ENCODE measurements at places on chromosomes 6 and 20.
A peak's percentile ranks its signal among the peaks of the same experiment; 100 is the strongest.

DNA sequence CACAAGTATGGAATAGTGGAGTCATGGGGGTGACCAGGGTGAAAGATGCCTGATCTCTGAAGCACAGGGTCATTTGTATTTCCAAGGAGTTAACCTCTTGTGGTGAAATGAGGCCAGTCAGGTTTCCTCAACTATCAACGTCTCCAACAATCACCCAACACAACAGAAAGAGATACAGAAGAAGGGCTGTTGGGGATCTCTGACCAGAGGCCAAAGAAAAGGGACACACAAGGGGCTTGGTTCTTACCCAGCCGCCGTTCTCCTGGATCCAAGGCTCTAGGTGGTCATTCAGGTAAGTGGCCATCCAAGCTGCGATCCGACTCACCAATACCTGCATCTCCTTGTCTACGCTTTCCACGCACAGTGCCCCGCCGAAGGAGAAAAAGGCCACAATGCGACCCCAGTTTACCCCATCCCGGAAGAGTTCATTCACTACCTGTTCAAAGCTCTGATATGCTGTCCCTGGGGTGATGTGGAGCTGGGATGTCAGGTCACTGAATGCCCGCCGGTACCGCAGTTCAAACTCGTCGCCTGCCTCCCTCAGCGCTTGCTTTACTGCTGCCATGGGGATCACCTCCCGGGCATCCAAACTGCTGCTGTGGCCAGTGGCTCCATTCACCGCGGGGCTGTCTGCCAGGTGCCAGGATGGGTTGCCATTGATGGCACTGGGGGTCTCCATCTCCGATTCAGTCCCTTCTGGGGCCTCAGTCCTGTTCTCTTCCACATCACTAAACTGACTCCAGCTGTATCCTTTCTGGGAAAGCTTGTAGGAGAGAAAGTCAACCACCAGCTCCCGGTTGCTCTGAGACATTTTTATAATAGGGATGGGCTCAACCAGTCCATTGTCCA, 1.0 kb downstream of the BCL2L1 start:
- DNase-seq: no peak

DNA sequence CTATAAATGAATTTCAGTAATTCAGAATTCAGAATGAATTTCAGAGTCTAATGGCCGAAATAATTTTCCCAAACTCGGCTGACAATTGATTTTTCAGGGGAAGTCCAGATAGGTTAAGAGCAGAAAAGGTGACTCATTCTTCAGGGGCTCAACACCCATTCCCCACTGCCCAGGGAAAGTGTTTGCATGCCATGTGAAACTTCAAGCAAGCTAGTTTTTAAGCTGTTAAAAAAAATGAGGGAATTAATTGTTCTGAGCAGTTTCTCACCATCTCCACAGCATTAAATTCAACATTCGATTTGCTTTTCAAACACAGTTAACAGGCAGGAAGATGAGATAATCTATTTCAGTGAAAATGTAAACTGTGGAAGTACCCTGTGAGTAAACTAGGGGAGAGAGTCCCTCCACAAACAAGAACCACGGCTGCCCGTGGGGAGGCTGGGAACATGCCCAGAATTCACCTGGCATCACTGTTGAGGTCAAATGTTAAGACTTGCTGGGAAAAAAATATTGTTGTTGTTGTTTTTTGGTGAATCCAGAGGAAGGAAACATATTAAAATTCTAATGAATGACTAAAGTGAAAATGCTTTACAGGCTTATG, 650.8 kb upstream of the AGPAT4 start:
- DNase-seq: no peak

GRCh38 chr20:59912609-59913008, 20.8 kb downstream of the SYCP2 start:
- peak; percentile 16 for DNase-seq

- DNase-seq: peak; percentile 83
These were observed 109.8 kb downstream of the HFE start for GRCh38 chr6:26196846-26197635.

- DNase-seq: no peak
These were observed 128.9 kb downstream of the SYNDIG1 start for GRCh38 chr20:24598346-24598745.

DNA sequence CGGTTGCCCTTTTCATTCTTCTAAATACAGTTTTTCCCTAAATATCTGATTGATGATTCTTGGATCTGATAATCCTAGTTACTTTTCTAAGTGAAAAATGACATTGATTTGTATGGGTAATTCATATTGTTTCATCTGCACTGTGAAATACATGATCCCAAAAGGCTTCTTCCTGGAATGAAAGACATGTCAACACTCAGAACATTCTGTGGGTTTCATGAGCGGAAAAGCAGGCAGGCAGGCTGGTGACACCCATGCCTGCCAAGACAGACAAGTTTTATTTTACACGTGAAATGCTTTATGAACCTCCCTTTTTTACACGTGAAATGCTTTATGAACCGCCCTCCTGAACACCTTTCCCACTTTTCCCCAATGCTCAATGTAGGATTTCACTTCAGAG, 105.0 kb downstream of the PRKN start:
- DNase-seq: no peak

- DNase-seq: no peak
These were observed 91.7 kb upstream of the MYL9 start for GRCh38 chr20:36449663-36450062.

DNA sequence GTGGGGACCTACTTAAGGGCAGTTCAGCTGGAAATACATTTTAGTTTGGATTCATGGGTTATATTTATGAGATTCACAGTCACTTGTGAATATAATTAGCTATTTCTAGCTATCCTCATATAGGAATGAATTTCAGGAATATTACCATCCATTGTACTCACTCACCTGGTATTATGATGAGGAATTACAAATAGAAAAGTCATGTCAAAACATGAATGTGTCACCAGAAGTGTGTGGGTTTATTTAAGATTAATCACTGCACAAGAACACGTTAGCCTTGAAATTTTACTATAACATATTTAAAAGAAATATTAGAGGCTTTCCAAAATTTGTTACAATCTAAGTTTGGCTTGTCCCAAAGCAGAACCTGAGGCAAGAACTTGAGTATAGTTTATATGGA, 510.5 kb downstream of the PHF3 start:
- no peak for DNase-seq

DNA sequence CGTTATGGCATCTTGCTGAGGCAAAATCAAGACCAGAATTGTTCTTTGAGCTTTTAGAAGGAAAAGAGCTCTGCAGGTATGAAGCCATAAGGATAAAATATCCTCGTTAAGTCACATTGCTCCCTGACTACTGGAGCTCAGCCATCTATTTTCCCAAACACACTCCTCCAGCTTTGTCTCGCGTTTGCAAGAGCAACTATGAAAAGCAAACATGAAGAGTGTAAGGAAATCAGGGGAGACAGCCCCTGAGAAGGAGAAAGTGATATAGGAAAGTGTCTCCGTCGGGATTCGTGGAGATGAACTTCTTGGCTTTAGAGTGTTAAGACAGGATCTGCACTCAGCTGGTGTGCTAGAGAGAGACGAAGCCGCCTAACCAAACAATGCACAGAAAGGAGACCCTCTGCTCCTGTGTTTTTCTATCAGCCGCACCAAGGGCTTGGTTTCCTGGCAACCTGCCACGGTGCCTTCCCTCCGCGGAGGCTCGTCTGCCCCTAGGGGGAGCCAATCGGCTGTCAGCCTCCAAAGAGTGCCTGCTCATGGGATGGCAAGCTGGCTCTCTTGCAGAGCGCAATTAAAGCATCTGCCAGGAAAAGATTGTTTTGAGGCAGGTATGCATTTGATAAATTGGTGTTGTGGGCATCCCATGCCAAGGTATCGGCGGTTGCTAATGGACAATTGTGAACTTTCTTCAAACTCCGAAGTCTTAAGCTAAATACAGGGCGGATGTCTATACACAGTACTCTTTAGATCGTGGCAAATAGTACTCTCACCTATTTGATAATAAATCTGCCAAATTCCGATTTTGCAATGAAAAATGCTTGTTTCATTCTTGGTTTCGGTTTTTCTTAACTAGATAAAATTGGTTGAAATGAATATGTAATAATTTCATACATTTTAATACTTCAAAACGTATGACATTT, 603.2 kb downstream of the RNF144B start:
- DNase-seq: no peak

DNA sequence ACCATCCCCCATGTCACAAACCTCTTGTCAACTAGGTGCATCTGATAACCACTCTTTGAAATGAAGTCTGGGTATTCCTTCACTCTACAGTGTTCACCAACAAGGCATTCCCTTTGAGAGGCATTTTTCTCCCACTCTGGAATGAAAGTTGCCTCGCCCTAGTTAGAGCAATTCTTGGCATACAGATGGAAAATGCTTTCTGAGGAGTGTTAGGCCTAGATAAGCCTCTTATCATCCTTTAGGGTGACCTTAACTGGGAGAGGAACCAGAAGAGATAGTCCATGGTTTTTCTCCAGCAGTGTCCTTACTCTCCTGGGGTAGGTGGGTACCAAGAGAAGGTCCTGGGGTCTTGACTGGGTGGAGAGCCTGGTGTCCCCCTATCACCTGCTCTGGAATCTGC, 14.8 kb downstream of the CLIC5 start:
- no peak for DNase-seq

GRCh38 chr20:32456869-32457478, 98.8 kb downstream of the ASXL1 start:
- no peak for DNase-seq

- DNase-seq: no peak
These were observed 123.8 kb upstream of the TMEM170B start for GRCh38 chr6:11413728-11414127.

- no peak for DNase-seq
These were observed 18.9 kb downstream of the MAN1A1 start for GRCh38 chr6:119330520-119331113.

- DNase-seq: peak; percentile 82
These were observed 945.9 kb upstream of the CITED2 start for GRCh38 chr6:140320081-140321080.

DNA sequence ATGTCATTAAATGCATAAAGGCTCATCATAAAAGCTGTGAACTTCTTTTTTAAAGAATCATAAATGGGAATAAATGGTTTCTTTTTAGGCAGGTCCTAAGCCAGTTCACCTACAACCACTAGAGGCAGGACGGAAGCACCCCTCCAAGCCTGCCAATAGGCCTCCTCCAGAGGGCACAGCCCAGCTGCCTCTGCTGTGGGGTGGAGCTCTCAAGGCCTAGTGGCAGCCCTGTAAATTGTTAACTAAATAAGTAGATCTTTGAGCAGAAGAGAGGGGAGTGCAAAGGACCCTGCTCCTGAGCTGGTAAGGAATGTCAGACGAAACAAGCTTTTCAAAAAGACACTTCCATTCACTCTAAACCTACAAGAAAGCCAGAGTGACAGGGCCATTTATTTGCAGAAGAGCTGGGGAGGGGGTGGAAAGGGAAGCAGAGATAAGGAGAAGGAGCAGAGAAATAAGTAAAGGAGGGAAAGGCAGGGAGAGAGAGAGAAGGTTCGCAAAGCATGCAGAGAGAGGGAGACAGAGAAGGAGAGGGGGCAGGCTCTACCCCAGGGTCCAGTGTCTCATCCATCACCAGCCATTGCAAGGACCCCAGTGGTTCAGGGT, 18.0 kb upstream of the MAFB start:
- DNase-seq: no peak

DNA sequence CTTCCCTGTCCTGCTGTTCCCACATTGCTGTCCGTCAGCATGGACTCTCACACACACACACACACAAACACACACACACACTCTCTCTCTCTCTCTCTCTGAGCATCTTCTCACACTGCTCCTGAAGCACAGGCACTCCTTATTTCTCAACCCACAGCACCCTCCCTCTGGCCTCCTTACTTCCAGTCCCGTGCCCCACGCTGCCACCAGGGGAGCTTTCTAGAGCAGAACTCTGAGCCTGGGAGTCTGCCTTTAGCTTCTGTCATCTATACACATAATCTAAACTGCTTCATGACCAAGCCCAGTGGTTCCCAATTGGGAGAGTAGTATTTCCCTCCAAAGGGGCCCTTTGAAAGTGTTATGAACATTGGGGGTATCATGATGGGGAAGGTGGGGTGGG, 29.1 kb downstream of the HECA start:
- DNase-seq: no peak

DNA sequence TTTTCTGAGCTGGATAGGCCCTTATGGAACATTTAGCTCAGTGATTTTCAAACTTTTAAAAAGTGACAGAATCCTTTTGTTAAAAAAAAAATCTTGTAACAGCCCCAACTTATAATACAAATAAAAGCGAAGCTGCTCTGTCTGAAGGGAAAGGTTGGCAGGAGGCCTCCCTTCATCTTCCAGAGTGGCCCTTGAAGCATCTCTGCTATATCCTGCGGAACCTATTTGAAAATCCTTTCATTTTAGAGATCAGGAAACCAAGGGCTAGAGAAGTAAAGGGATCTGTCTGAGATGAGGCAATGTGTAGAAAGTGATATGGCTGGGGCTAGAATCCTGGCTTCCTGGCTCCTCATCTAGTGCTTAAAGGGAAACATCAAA, 107.8 kb downstream of the UBE3D start:
- no peak for DNase-seq

- no peak for DNase-seq
These were observed 14.7 kb downstream of the UQCC2 start for GRCh38 chr6:33696548-33697518.

DNA sequence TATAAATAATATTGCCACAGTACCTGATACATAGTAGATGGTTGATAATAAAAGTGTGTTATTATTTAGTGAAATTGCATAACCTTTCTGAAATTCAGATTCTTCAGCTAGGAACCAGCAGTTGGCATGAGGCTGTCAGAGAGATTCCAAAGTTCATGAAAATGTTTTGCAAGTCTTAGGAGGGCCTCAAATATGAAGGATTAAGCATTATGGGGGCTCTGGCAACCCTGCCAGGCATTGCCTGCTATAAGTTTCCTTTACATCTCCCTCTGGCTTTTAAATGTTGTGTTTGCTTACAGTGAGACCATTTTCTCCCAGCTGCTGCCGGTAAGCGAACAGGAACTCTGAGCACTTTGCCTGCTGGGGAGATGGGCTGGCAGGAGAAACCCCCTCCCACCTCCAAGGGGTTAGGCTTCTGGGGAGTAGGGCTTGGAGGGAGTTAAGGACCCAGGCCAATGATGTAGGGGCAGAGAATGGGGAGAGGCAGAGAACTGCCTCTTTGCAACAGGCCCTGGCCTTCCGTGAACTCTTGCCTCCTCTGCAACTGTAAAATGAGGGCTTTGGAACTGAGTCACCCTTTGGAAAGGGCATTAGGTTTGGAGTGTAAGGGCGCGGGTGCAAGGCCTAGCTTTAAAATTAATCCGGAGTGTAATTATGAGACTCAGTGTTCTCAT, 33.2 kb upstream of the KIF3B start:
- no peak for DNase-seq

DNA sequence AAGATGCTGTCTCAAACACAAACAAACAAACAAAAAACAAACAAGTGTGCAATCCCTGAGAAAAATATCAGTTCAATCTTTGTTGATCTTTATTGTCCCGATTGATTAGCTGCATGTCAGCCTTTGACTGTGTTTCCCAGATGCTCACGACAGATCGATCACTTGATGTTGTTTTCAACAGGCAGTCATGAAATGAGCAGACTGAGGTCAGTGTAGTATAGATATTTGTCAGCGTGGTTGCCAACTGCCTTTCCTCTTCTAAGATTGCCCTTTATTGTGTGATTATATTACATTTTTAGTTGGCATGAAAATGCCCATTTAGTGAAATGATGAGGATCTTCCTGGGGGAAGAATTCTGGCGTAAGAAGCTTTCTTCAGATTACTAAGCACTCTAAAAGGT, 25.6 kb downstream of the UTRN start:
- no peak for DNase-seq
